ENCODE measurements at places on chromosomes 4 and X.

GRCh38 chr4:53706422-53707032 is 115.2 kb upstream of the LNX1 start:
- DNase-seq: peak; percentile 66

- no peak for DNase-seq
Measured at GRCh38 chrX:7815166-7815805, 27.7 kb upstream of the VCX start.

GRCh38 chr4:88335092-88335665 is 43.5 kb upstream of the HERC6 start:
- DNase-seq: no peak

DNA sequence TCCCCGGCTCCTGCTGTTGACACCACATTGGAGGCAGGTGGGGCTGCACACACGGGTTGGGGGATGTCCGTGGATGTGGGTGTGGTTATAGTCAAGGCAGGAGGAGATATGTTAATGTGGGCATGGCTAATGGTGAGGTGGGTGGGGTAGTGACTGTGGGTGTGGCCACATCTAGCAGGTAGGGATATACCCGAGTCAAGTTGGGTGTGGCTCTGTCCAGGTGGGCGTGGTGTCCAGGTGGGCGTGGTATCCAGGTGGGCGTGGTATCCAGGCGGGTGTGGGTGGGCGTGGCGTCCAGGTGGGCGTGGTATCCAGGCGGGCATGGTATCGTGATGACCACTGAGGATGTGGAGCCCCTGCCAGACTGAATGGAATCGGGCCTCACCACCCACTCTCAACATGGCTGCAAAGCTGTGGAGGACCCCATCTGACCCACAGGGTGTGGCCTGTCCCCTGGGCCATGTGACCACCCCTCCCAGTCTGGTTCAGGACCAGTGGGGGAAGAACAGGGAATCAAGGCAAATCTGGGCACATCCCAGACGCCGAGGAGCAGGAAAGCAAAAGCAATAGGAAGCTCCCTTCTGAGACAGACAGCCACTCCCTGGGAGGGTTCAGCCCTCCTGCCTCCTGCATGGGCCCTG is 21.0 kb downstream of the MAN2B2 start:
- no peak for DNase-seq

DNA sequence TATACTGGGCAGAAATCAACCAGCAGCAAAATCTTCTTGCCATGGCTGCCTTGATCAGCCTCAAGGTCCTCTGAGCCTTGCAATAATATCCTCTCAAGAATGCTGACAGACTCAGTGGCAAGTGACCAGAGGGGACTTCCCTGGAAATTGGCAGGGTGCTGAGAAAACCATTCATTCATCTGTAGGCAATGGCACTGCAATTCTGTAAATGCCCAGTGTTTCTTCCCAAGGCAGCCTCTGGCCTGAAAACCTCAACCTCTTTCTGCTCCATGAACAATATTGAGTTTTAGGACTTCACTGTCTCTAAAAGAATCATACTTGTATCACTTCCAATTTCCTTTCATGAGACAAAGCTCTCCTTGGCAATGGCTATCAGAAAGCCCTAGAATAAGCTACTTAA is 754.3 kb upstream of the TENM3 start:
- no peak for DNase-seq

GRCh38 chr4:137545461-137545861 is 13.2 kb upstream of the PCDH18 start:
- DNase-seq: peak; percentile 95

- DNase-seq: no peak
Measured at GRCh38 chrX:113514906-113515305, 674.3 kb upstream of the AMOT start.

DNA sequence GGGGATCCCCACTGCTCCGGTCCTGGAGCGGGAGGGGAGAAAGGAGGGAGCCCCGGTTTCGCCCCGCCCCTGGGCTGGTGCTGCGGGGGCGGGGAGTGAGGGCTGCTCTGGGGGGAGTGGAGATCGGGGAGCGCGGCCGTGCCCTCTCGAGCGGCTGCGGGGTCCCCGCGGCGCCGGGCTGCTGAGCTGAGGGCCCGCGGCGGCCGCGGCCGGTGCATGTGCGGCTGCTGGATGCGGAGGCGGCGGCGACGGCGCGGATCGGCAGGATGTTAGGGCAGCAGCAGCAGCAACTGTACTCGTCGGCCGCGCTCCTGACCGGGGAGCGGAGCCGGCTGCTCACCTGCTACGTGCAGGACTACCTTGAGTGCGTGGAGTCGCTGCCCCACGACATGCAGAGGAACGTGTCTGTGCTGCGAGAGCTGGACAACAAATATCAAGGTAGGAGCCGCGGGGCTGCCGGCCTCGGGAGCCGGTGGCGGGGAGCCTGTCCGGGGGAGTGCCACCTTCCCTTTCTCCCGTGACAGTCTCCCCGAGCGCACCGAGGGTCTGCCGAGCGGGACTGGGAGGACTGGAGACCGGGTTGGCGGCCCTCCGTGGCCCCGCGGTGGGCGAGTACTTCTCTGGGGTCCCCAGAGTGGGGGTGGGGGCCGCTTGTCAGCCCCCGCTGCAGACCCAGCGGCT is at the start of gene ING2:
Gene ING2, plus strand, starts transcription at position 129 of the 681 bp plus-strand sequence. Its CDS starts 138 bp downstream, at position 267.
- DNase-seq: peak; percentile 78

DNA sequence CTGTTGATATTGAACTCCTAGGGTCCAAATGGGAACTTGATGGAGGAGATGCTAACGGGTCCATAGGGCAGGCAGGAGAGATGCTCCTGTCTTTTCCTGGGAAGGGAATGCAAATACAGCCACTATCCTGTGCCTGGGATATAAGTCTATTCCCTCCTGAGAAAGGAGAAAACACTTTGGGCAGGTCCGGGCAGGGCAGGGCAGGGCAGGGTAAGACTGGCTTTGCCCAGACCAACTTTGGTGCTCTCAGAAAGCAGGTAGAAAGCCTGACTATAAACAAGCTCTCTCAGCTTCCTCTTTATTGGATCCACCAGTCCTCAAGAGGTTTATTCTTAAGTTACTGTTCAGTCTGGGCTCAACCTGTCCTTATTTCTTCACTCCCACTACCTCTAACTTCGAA is 232.3 kb downstream of the PTTG2 start:
- no peak for DNase-seq

- no peak for DNase-seq
Measured at GRCh38 chr4:81522711-81523110, 51.0 kb upstream of the RASGEF1B start.

DNA sequence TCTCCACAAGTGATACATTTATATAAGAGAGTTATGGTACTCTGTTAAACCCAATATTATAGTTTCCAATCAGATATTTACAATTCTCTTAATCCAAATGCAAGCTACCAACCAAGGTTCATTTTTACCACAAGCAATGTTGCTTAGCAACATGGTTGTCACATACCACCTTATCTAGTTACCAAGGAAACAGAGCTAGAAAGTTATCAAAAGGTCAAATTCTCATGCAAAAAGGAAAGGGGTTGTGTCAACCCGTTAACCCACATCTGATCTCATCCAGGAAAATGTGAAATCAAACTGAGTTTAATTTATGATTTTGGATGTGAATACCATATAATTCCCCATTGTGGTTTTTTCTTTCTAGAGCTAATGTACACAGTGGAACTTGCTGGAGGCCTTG is 274.1 kb upstream of the MAGEB2 start:
- DNase-seq: no peak

DNA sequence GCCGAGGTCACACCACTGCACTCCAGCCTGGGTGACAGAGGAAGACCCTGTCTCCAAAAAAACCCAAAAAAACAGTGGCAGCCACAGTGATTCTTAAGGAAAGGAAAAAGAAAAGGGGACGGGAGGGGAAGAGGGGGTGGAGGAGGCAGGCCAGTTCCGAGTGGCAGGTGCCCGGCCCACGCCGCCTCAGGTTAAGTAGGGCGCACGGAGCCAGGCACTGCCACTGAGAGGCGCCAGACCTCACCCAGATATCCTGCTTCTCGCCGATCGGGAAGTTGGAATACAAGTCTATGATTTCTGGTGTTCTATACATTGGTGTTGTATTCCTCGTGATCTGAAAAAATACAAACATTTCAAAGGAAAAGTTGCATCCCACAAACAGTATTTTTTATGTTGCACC is 35.9 kb downstream of the GAK start:
- no peak for DNase-seq

- no peak for DNase-seq
Measured at GRCh38 chr4:173763389-173763788, 233.4 kb upstream of the HAND2 start.

DNA sequence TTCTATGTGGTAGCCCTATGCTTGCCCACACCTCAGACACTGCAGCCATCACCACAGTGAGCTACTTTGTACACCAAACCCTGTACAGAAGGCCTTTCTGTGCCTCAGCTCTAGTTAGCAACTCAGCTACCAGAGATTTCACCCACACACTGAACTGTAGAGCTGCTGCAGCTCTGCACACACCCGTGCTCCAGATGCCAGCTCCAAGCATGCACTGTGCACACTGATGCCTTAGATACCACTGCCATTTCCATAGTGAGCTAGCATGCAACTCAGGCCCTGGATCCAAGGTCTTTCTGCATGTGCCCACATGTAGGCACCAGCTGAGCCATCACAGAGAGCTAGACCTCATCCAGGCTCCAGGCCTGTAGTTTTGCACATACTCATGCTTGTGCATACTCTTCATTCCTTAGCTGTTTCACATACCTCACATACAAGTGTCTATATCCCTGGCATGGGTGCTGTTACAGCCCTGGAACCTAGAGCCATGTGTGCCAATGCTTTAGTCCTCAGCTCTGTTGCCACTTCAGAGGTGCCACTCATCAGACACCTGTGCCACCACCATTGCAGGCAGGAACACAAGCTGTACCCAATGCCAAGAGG is 423.5 kb upstream of the NDST3 start:
- no peak for DNase-seq

GRCh38 chrX:136157187-136157586 is 9.9 kb downstream of the FHL1 start:
- no peak for DNase-seq

DNA sequence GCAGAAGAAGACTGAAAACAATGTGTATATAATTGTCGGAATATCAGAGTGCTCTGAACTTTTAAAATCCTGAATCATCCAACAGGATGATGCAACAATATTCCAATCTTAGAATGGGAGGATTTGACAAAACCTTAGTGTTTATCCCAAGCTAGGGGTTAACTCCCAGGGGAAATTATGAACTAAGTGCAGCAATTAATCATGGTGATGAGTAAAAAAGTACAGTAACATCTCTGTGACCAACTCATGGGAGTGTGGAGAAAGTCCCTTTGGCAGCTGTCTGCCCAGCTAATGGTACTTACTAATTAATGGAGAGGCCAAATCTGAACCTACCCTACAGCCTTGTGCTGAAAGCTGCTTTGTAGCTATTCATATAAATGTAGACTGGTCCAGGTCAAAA is 257.6 kb upstream of the DDX53 start:
- DNase-seq: peak; percentile 84

GRCh38 chrX:81237516-81237915 is 35.6 kb downstream of the SH3BGRL start:
- DNase-seq: no peak

GRCh38 chr4:150960818-150961217 is 54.3 kb downstream of the LRBA start:
- peak; percentile 20 for DNase-seq

DNA sequence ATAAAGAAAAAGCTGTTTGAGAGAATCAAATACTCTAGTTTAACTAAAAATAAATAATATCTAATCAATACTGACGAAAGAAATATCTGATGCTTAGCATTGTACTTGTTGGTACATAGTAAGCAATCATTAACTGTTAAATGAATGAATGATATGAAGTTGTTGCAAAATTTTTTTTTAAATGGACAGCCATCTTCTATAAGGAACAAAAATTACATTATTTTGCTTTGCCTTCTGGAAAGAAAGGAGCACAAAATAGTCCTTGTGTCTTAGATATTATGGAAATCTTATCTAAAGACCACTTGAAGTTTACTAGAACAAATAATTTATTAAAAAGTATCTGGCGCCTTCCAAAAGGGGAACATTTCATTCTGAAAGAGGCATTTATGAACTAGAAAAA is 4.5 kb downstream of the NFKB1 start:
- no peak for DNase-seq

- DNase-seq: peak; percentile 4
Measured at GRCh38 chr4:99811850-99812249, 4.8 kb upstream of the DAPP1 start.

DNA sequence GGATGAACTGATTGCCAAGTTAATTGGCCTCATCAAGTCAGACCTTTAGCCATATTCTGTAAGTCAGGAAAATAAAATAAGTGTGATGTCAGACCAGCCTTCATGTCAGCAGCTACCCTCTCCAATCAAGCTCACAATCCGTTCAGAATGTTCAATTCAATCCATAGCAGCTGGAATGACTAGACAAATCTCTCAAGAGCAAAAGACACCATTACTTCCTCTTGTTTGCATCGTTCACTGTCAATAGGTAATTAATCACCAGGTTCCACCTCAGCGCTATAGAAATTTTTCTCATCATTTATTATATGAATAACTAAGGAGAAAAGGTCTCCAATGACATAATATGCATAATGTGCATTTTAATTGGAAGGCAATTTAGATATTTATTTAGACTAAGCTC is 321.0 kb upstream of the GRIA3 start:
- DNase-seq: peak; percentile 14

GRCh38 chr4:53366301-53366716 is 448 bp upstream of the SCFD2 start:
- DNase-seq: no peak

GRCh38 chrX:148161701-148162100 is 180.6 kb downstream of the FMR1NB start:
- no peak for DNase-seq

GRCh38 chr4:149952716-149953115 is 125.5 kb upstream of the DCLK2 start:
- no peak for DNase-seq

DNA sequence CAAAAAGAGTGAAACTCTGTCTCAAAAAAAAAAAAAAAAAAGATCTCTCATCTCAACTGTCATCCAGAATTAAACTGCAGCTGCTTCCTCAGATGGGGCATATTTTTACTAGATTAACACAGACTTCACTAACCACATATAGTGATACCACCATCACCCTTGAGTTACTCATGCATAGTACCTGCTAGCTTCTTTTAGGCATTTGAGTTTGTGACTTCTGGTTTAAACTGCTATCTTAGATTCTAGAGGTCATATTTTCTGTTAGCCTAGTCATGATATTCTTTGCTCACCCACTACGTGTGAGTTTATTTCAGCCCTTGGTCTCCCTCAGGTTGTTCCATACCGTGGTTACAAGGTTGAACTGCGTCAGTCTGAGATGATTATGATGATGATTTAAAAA is 154.9 kb upstream of the BMP3 start:
- no peak for DNase-seq

DNA sequence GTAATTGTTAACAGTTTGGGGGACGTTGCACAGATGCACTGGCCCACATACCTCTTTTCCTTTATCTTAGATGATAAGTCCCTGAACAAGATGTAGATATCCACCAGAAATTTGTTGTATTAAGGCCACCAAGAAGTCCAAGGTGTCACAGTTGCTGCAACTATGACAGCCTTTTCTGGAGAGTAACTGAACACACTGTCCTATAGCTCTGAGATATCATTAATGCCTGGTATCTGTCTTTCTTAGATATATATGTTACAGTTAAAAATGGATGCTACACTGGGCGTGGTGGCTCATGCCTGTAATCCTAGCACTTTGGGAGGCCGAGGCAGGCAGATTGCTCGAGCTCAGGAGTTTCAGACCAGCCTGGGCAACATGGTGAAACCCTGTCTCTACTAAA is 77.8 kb upstream of the PRDX4 start:
- DNase-seq: no peak

GRCh38 chr4:26953770-26954423 is 93.3 kb downstream of the STIM2 start:
- DNase-seq: no peak
